GM03348 (cell line): ENCODE measurements at places on chromosomes 6 and 20.
A peak's percentile ranks its signal among the peaks of the same experiment; 100 is the strongest.

DNA sequence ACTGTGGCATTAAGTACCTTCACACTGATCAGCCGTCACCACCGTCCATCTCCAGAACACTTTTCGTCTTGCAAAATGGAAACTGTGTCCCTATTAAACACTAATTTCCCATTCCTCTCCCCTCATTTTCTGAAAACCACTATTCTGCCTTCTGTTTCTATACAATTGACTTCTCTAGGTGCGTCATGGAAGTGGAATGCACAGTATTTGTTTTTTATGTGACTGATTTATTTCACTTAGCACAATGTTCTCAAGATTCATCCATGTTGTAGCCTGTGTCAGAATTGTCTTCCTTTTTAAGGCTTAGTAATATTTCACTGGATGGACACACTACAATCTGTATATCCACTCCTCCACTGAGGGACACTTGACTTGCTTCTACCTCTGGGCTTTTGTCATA is 53.8 kb upstream of the PDE10A start:
- DNase-seq, result no peak

DNA sequence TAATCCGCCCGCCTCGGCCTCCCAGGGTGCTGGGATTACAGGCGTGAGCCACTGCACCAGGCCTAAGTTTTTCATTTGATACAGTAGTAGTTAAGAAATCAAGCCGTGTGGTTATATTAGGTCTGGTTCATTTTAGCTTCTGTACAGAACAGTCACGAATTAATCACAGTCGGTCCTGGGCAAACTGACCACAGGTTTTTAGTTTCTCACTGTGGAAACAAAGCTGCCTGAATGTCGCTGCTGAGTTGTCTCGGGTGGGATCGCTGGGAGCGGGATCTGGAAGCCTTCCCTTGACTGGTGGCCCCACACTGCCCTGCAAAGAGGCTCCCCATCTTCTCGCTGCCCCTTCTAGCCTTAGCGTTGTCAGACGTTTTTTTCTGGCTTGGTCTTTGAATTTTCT is 18.6 kb downstream of the UCKL1 start:
- DNase-seq, result no peak

- no peak for DNase-seq
These were observed 473.7 kb downstream of the QKI start for GRCh38 chr6:163888030-163888819.

GRCh38 chr6:116008470-116009243 is 52.0 kb downstream of the FRK start:
- peak; percentile 21 for DNase-seq

DNA sequence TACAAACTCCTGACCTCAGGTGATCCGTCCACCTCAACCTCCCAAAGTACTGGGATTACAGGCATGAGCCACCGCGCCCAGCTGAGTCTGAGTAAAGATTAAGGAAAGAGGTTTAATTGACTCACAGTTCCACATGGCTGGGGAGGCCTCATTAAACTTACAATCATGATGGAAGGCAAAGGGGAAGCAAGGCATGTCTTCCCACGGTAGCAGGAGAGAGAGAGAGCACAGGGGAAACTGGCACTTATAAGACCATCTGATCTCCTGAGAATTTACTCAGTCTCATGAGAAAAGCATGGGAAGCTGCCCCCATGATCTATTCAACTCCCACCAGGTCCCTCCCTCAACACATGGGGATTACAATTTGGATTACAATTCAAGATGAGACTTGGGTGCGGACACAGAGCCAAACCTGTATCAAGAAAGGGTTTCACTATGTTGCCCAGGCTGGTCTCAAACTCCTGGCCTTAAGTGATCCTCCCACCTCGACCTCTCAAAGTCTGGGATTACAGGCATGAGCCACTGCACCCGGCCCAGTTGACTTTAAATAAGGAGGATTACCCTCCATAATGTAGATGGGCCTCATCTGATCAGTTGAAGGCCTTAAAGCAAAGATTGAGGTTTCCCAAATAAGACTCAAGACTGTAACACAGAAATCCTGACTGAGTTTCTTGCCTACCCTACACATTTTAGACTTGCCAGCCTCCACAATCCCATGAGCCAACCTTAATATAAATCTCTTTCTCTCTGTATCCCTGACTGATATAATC is 13.1 kb upstream of the PEX7 start:
- no peak for DNase-seq
